Fibroblast of lung (primary cell): ENCODE measurements at places on chromosomes 3 and 15.

DNA sequence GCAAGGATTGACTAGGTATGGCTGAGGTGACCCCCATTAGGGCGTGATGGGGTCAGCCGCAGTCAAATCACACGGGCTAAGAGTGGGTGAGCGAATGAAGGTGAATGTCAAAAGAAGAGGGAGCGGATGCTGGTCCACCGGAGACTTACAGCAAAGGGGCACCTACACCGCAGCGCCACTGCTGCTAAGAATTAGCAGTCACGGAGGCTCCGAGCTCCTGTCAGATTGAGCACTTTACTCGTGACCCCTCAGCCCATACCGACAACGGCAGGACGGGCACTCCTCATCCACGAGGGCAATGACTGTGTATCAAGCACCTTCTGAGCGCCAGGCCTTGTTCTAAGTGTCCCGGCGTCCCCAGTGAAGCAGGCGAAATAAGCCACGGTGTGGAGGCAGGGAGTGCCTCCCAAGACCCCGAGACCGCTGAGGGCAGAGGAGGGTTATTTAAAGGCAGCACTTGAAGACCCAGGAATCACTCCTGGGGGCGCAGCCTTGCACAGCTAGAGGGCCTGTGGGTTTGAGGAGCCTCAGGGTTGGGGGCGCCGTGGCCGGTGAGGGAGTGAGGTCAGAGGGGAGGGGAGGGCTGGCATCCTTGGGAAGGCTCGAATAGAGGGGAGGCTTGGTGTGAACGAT, 61.6 kb upstream of the GATA2 start:
- DNase-seq, result no peak

DNA sequence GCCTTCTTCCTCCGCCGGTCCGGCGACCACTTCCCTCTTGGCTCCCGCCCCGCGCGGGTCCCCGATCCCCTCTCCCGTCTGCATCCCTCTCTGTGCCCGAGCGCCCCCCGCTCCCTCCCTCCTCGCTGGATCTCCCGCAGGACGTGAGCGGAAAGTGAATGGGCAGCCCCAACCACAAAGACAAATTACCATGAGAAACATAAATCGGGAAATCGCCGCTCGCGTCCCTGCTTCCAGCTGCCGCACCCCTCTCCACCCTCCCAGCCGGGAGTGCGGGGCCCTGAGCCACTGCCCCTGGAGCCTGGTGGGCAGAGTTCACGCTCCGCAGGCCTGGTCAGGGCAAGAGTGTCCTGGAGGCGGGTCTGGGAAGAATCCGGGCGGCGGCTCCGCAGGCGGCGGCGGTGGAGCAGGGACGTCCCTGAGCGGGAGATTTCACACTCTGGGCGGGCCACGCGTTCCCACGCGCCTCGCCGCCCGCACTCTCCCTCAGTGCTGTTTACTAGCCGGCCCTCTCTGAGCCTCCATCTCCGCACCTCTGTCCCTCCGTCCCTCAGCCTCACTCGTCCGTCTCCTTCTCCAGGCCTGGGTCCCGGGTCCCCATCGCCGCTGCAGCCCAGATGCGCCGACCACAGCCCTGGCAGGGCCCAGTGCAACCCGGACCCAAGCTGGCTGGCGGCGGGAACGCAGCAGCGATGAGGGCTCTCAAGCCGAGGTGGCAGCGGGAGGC, 835 bp downstream of the SEMA5B start:
- no peak for DNase-seq

- no peak for DNase-seq
Measured at GRCh38 chr15:48391950-48392349, 60.7 kb downstream of the DUT start.

GRCh38 chr15:87614704-87615103, 641.8 kb downstream of the NTRK3 start:
- DNase-seq, result no peak

GRCh38 chr15:71707230-71708050, 102.9 kb upstream of the NR2E3 start:
- peak; percentile 79 for DNase-seq

DNA sequence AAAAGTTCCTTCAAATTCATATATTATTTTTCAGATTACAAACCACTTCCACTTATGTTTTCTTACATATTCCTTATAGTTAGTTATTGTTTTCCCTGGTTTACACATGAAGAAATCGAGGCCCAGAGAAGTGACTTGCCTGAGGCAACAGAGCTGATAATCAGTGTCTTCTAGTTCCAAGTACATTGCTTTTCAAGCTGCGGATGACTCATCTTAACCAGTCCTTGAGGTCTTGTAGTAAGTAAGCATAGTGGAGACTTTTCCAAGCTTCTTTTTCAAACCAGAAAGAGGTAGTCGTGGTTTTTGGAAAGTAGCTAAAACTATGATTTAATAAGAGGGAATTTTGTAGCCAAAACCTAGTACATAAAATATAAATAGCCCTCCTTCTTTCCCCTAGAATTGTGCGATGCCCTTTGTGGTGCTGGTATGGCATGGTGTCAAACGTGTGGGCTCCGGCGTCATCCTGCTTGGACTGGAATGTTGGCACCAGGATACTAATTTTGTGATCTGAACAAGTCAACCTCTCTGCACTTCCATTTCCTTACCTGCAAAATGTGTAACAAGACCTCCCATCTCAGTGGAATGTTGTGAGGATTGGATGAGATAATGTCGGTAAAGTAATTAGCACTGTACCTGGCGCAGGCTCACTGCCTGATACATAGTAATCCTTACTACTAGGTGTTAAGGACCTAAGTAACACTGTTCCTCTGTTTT, 19.0 kb upstream of the DLG1 start:
- DNase-seq, result peak; percentile 90

DNA sequence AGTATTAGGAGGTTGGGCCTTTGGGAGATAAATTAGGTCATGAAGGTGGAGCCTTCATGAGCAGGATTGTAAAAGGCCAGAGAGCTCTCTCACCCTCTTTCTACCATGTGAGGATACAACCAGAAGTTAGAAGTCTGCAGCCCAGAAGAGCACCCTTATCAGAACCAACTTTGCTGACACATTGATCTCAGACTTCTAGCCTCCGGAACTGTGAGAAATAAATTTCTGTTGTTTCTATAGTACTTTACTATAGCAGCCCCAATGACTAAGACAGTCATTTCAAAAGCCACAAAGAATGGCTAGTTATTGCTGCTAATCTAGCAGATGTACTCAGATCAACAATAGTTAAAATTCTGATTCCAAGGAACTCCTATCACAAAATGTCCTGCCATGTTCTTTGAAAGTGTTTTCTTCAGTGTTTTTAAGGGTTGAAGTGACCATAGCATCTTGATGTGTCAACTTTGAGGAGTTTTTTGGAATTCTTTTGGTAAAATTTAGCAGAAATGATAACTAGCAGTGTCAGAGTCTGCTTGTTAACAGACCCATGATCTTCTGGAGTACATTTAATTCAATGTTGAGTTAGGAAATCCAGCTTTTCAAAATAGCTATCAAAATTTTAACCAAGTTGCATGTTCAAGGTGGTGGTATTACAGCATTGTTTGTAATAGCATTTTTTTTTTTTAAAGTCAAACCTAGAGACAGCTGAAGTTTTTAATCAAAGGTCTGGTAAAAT, 10.3 kb downstream of the DZIP3 start:
- no peak for DNase-seq

DNA sequence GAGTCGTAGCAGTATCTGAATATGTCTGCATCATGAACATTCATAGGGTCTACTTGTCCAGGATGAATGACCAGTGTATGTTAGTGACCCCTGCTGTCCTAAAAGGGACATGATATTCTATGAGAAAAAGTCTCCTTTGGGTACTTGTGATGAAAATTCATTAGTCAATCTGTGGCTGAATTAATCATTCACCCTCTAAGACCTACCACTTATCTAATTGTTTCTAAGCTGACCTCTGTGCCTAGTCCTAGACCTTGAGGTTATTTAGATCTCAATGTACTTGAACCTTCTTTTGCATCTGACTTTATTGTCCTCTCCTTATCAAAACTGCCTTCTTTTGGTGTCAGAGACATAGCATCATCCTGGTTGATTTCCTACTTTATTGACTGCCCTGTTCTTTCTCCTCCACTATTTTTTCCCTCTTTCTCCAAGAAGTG, 799.3 kb downstream of the DIPK2A start:
- DNase-seq, result peak; percentile 30

DNA sequence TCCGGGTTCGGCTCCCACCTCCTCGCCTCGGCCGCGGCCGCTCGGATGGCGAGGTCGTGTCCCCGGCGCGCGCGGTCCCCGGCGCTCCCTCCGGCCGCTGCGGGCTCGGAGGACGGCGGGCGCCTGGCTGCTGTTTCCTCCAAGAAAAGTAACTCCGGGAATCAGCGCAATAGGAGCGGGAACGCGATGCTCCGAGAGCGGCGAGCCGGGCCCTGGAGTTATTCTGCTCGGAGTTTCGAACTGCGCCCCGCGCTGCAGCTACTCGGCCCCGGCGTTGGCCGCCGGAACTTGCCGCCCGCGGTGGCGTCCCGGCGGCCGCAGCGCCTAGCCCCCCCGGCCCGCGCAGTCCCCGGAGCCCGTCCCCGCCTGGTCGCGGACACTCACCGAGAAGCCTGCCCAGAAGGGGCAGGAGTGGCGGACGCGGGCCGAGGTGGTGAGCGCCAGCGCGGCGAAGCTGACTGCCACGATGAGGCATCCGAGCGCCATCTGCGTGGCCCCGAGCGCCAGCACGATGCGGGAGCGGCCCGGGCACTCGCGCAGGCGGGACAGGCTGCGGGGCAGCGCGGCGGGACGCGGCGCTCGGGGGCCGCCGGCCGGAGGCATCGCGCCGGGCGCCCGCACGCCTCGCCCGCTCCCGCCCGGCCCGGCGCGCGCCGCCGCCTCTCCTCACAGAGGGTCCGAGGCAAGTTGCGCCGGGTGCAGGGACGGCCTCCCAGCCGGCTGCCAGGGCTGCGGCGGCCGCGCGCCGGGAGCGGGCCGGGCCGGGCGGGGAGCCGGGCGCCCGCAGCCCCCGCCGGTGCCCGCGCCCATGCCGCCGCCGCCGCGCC, 251.9 kb downstream of the TJP1 start:
- DNase-seq, result no peak

DNA sequence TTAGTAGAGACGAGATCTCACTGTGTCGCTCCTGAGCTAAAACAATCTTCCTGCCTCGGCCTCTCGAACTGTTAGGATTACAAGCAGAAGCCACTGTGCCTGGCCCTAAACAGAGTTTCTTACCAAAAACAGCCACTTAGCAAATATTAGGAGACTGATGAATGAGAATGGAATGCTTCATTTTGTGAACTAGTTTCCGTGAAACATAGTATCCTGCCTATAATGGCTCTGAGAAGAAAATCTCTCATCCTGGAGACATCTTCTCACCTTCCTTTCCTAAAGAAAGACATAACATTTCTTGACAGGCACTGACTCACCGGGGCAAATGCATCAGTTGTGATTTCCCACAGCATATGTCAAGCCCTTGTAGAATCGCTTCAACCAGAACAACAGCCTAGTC, 44.9 kb downstream of the GJD2 start:
- peak; percentile 12 for DNase-seq

GRCh38 chr3:66320390-66320789, 99.6 kb downstream of the SLC25A26 start:
- no peak for DNase-seq

- DNase-seq, result no peak
Measured at GRCh38 chr3:42134867-42135464, 43.8 kb downstream of the TRAK1 start.

- DNase-seq, result no peak
Measured at GRCh38 chr3:144687862-144688261, 716.2 kb downstream of the DIPK2A start.

DNA sequence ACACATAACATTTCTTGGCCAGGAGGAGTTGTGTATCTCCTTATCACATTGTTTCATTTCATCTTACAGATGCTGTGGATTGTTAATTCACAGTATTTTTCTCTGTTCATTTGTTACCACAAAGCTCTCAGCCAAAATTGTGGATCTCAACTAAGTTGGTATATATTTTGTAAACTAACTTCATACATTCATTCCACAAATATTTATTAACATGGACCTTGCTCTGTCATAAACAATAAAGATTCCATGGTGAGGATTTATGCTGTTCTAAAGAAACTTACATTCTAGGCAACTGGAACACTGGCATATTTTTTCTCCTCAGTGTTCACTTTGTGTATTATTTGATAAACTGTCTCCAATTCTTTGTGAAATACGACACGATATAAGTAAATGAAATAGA, 268.8 kb downstream of the CNTN3 start:
- no peak for DNase-seq

- DNase-seq, result no peak
Measured at GRCh38 chr3:140011086-140011485, 76.1 kb downstream of the CLSTN2 start.

GRCh38 chr3:126960604-126960995, 22.3 kb upstream of the PLXNA1 start:
- no peak for DNase-seq

DNA sequence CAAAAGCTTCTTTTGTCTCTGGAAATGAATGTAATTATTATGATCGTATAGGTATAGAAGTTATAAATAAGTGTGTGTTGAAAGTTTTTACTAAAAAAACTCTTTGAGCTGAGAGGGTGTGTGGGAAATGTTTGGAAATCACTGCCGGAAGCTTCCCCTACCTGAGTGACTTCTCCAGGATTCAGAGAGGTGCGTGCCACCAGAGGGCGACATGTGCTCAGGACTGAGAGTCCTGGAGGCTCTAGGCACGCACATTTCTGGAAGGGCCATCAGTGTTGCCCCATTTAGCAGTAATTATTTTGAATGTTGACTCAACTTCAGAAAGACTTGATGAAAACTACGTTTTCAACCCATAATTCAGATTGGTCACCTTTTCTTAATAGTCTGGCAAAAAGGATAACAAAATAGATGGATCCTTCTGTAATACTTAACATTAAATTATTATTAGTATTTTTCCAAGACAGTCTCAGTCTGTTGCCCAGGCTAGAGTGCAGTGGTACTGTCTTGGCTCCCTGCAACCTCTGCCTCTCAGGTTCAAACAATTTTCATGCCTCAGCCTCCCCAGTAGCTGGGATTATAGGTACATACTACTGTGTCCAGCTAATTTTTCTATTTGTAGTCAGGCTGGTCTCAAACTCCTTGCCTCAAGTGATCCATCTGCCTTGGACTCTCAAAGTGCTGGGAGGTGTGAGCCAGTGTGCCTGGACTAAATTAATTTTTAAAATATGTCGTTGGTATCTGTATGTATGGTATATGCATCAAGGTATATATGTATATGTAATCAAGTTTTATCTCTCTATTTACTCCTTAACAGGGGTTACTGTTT, 34.5 kb downstream of the GPR171 start:
- peak; percentile 63 for DNase-seq

GRCh38 chr15:36779744-36780408, 200.4 kb downstream of the CDIN1 start:
- no peak for DNase-seq

DNA sequence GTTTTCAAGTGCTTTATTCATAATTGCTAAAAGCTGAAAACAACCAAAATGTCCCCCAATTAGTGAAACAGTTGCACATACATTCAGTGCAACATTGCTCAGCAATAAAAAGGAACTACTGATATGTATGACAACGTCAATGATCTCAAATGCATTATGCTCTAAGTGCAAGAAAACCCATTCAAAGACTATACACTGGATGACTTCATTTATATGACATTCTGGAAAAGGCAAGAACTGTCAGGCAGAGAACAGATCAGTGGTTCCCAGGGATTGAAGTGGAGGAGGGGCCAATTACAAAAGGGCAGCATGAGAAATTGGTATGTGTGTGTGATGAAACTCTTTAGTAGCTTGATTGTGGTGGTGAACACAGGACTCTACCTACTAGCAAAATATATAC, 585.6 kb downstream of the TBL1XR1 start:
- no peak for DNase-seq

GRCh38 chr3:46599590-46599989, 12.7 kb upstream of the FAM240A start:
- DNase-seq, result no peak

- no peak for DNase-seq
Measured at GRCh38 chr3:47056705-47057104, 77.2 kb downstream of the NBEAL2 start.

GRCh38 chr3:195403244-195403643, 39.6 kb downstream of the ACAP2 start:
- no peak for DNase-seq
